Right ventricle myocardium inferior (tissue), 1 donor: ENCODE measurements at places on chromosomes 3 and 15.
A peak's percentile ranks its signal among the peaks of the same experiment; 100 is the strongest.

- DNase-seq, result no peak
These were observed 61.2 kb downstream of the KLHL6 start for GRCh38 chr3:183494341-183494740.

DNA sequence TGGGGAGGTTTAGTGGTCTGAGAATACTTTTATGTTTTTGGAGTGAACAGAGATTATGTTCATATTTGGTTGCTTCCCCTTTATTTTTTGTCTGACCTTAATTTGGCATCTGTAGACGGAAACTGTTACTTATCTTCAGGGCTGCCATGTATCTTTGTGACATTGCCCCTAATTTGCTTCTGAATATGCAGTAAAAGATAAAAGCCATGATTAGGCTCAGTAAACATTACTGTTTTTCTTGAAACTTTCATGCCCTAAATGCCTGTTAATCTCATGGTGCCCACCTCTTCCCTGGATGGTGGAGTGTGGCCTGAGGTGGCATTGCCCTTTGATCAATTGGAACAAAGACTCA is 106.7 kb downstream of the C3orf70 start:
- no peak for DNase-seq

DNA sequence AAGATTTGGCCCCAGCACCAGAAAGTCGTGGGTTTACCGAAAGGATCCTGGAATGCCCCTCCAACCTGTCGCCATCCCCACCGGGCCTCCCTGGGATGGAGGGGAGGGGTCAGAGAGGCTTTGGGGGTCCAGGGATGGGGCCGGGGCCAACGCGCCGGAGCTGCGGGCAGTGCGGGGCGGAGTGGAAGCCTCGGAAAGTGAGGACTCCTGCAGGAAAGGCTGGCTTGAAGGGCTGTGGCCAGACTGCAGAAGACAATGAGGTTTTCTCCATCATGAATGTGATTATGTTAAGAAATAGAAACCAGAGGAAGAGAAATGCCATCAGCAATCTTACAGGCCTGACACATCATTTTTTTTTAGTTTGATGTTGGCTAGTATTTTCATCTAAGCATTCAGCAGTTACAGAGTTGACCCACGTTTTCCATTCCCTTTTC is 738 bp downstream of the YEATS2 start:
- no peak for DNase-seq

GRCh38 chr15:95470997-95471689 is 859.4 kb upstream of the NR2F2 start:
- DNase-seq, result no peak

DNA sequence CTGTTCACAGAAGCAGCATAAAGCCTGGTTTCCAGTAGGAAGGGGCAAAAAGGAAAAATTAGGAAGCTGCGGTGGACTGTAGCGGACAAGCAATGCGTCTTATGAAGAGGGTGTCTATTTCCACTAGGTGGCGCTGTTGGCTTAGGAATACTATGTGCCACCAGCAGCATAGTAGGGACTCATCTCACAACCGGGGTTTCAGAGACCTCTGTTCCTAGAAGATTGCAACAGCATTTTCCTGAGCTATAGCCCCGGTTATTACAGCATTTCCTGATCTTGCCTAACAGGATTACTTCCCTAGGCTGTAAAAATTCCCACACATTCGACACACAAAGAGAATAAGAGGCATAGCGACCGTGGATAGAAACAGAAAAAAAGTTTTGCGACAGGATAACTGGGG is 683.0 kb downstream of the TBL1XR1 start:
- DNase-seq, result no peak

GRCh38 chr15:90067953-90068606 is 34.2 kb downstream of the IDH2 start:
- no peak for DNase-seq

DNA sequence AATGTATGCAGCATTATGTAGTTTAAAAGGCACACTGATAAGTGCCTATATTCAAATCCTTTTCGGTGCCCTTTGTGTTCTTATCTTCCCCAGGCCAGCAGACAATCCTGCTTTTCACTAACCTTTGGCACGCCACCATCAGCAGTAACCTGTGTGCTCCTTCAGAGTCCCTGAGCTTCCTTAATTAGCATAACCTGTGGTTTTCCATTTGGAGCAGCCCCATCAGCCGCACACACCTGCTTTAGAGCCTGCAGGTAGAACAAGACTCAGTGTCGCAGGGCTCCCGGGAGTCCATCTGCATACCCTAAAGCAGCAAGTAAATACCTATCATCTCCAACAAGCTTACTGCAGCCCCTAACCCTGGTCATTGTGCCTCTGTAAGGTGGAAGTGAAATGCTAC is 755.1 kb downstream of the ROBO2 start:
- DNase-seq, result no peak

- DNase-seq, result no peak
These were observed 254.2 kb upstream of the NR2F2 start for GRCh38 chr15:96076350-96076749.

- DNase-seq, result peak; percentile 68
These were observed 185.6 kb downstream of the PLCL2 start for GRCh38 chr3:17070161-17070959.

- no peak for DNase-seq
These were observed 1.4 kb downstream of the PTH1R start for GRCh38 chr3:46878781-46879436.

GRCh38 chr15:93126599-93126998 is 37.6 kb upstream of the RGMA start:
- DNase-seq, result peak; percentile 87

DNA sequence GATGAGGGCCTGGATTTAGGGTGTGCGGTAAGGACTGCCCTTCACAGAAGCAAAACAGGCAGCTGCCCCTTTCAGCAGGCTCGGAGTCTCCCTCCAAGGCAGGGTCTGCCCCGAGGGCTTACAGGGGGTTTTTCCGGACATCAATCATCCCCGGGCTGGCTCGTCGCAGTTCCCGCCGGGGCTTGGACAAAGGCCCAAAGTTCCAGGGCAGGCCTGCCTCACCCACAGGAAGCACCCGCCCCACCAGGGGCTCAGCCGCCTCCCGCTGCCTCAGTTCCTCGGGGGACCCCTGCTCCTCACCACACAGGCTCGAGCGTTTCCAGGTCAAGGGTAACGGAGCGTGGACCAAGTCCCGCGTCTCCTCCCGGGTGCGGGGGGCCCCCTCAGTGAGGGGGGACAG is 27.0 kb downstream of the KIF7 start:
- DNase-seq, result no peak

GRCh38 chr15:66580643-66581042 is 14.8 kb upstream of the LCTL start:
- DNase-seq, result peak; percentile 77

GRCh38 chr15:32959077-32959476 is 235.4 kb downstream of the FMN1 start:
- DNase-seq, result no peak

GRCh38 chr3:175983379-175983778 is 1124.2 kb downstream of the NAALADL2 start:
- no peak for DNase-seq

GRCh38 chr3:194854206-194854605 is 168.5 kb downstream of the FAM43A start:
- no peak for DNase-seq

DNA sequence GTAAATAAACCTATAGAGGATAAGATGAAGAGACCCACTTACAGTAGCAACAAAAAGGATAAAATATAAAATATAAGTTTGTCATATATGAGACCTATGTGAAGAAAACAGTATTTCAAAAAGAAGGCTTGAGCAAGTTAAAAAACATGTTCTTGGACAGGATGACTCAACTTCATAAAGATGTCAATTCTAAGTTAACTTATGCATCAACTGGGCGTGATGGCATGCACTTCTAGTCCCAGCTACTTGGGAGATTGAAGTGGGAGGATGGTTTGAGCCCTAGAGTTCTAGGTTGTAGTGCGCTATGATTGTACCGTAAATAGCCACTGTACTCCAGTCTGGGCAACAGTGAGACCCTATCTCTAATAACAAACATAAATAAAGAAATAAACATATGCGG is 59.7 kb downstream of the PDCD6IP start:
- DNase-seq, result no peak

- no peak for DNase-seq
These were observed 65.6 kb downstream of the SLC6A6 start for GRCh38 chr3:14467814-14468620.

DNA sequence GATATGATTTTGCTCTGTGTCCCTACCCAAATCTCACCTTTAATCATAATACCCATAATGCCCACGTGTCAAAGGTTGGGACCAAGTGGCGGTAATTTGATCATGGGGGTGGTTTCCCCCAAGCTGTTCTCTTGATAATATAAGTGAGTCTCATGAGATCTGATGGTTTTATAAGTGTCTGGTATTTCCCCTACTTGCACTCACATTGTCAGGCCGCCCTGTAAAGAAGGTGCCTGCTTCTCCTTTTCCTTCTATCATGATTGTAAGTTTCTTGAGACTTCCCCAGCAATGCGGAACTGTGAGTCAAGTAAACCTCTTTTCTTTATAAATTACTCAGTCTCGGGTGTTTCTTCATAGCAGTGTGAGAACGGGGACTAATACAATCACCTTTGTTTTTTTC is 279.8 kb downstream of the ARPP21 start:
- DNase-seq, result no peak

- no peak for DNase-seq
These were observed 54.1 kb upstream of the HES1 start for GRCh38 chr3:194081826-194082225.
